ENCODE measurements at places on chromosomes 3 and 15.

DNA sequence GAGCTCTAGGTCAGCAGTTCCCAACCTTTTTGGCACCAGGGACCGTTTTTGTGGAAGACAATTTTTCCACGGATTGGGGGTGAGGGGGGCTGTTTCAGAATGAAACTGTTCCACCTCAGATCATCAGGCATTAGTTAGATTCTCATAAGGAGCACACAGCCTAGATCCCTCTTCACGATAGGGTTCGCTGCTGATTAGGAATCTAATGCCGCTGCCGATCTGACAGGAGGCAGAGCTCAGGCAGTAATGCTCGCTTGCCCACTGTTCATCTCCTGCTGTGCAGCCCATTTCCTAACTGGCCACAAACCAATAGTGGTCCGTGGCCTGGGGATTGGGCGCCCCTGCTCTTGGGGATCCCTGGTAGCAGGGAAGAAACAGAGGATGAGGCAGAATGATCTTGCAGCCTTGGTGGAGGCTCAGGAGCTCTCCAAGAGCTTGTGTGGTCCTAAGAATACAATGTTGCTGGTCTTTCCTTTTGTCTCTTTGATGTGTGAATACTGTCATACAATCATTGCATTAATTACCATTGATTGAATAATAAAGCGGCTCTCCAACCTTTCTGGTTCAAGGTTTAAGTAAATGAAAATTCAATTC lies 183.2 kb downstream of the FNDC3B start:
- no peak overlapping the region for H3K4me3 ChIP-seq
- H3K36me3 ChIP-seq = no peaks in the 10 kb centered on the region
- H3K27ac ChIP-seq = no peak overlapping the region
- DNase-seq = no peak
- peaks cover 5% of the 10 kb centered on the region for H3K4me1 ChIP-seq

DNA sequence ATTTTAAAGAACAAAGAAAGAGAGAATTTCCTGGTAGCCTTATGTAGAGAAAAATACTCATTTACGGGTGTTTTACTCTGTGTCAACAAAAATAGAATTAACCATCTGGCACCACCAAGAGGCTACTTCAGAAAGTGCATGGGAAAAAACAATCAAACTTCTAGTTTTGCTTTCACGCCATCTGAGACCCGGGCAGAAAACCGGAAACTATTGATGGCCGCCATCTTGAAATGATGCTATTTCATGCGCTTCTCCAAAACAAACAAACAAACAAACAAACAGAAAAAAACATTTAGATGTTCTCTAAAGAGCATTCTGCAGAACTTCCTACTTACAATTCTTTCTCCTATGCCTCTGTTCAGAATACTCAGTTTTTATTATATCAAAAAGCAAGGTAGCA lies 49.4 kb upstream of the SYNPR start:
- no peak for DNase-seq
- H3K36me3 ChIP-seq = no peaks in the 10 kb centered on the region
- no peak overlapping the region for H3K4me3 ChIP-seq
- H3K27me3 ChIP-seq = no peaks in the 10 kb centered on the region

GRCh38 chr3:15595955-15596354 lies 5.4 kb downstream of the HACL1 start:
- no peak overlapping the region for H3K4me3 ChIP-seq
- H3K27me3 ChIP-seq = no peaks in the 10 kb centered on the region
- H3K36me3 ChIP-seq = peaks cover 23% of the 10 kb centered on the region
- H3K4me1 ChIP-seq = peaks cover 18% of the 10 kb centered on the region
- H3K27ac ChIP-seq = no peak overlapping the region

DNA sequence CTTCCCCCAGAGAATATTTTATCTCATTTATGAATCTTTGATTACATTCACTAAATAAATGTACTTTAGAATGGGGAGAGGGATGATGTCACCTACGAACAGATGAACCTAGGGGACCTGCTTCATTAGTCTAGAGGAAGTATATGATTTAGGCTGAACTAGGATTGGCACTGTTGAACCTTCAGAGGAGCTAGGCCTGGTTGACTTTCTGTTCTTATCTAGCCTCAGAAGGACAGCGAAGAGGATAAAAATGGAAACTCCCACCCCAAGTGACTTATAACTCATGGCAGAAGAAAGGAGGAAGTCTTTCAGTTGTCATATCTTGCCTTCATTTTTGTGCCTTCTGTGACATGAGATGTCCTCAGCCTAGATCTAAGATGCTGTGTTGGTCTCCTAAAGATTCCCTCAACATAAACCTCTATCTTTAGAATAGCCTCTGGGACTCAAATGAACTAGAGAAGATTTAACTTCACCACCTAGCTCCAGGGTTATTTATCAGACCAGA lies 42.6 kb downstream of the POLG start:
- peaks cover 59% of the 10 kb centered on the region for H3K36me3 ChIP-seq
- no peak for DNase-seq
- H3K27me3 ChIP-seq = no peaks in the 10 kb centered on the region

DNA sequence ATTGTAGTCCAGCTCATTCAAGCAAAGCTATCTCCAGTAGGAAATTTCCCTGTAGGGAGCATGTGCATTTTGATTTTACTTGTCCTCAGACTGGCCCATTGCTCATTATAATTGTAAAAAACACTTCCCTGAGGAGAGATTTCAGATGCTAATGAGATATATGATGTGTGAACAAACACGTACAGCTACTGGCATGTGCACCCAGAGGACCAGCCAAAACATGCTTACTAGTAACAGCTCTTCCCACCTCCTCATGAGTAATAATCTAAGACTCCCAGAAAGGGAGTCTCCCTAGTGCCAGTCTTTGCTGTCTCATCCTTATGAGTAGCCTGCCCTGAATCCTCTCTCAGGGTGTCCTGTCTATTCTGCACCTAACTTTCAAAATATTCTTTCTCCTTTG lies 43.4 kb downstream of the FBXO22 start:
- peaks cover 36% of the 10 kb centered on the region for H3K27me3 ChIP-seq
- H3K27ac ChIP-seq = no peak overlapping the region
- H3K4me1 ChIP-seq = peaks cover 2% of the 10 kb centered on the region
- no peak for DNase-seq
- no peak overlapping the region for H3K4me3 ChIP-seq
- H3K36me3 ChIP-seq = no peaks in the 10 kb centered on the region

DNA sequence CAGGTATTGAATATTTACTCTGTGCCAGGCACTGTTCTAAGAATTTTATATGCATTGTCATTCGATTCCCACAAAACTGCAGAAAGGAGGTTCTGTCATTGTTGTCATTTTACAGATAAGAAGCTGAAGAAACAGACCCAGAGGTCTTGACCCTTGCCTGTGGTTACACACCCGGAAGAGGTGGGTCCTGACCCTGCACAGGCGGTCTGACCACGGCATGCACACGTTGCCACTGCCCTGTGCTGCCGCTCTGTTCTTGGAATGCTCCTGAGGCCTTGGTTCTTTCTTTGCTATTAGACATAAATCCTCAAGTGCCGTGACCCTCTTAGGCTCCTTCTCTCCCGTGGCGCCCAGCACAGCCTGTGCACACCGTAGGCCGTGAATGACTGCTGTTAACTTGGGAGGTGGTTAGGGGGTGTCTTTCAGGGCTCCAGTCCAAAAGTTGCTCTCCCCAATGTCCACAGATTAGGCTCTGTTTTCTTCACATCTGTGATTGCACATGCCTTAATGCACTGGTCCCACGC lies 74.1 kb upstream of the PLXNA1 start:
- no peak overlapping the region for H3K4me3 ChIP-seq
- H3K27ac ChIP-seq = no peak overlapping the region
- no peak for DNase-seq
- peaks cover 42% of the 10 kb centered on the region for H3K4me1 ChIP-seq
- H3K27me3 ChIP-seq = no peaks in the 10 kb centered on the region

GRCh38 chr3:156236556-156237260 lies 116.3 kb downstream of the KCNAB1 start:
- DNase-seq = no peak
- H3K27me3 ChIP-seq = peaks cover 9% of the 10 kb centered on the region
- no peak overlapping the region for H3K4me3 ChIP-seq
- no peaks in the 10 kb centered on the region for H3K36me3 ChIP-seq
- no peaks in the 10 kb centered on the region for H3K4me1 ChIP-seq

- H3K27ac ChIP-seq = no peak overlapping the region
- H3K27me3 ChIP-seq = no peaks in the 10 kb centered on the region
- no peak overlapping the region for H3K4me3 ChIP-seq
- DNase-seq = no peak
- peaks cover 42% of the 10 kb centered on the region for H3K4me1 ChIP-seq
Observed at GRCh38 chr3:172559020-172559419, 35.8 kb upstream of the TNFSF10 start.

GRCh38 chr15:59339252-59339672 lies 33.4 kb downstream of the MYO1E start:
- H3K36me3 ChIP-seq = peaks cover 20% of the 10 kb centered on the region
- no peak for DNase-seq
- H3K27ac ChIP-seq = no peak overlapping the region

DNA sequence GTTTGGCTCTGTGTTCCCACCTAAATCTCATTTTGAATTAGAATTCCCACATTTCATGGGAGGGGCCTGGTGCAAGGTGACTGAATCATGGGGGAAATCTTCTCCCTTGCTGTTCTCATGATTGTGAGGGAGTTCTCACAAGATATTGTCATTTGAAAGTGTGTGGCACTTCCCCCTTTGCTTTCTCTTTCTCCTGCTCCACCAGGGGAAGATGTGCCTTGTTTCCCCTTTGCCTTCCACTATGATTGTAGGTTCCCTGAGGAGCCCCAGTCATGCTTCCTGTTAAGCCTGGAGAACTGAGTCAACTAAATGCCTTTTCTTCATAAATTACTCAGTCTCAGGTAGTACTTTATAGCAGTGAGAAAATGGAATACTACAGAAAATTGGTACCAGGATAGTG lies 157.2 kb upstream of the TPRG1 start:
- no peak for DNase-seq
- peaks cover 21% of the 10 kb centered on the region for H3K4me1 ChIP-seq
- H3K27ac ChIP-seq = no peak overlapping the region
- peaks cover 13% of the 10 kb centered on the region for H3K27me3 ChIP-seq
- peaks cover 19% of the 10 kb centered on the region for H3K36me3 ChIP-seq

DNA sequence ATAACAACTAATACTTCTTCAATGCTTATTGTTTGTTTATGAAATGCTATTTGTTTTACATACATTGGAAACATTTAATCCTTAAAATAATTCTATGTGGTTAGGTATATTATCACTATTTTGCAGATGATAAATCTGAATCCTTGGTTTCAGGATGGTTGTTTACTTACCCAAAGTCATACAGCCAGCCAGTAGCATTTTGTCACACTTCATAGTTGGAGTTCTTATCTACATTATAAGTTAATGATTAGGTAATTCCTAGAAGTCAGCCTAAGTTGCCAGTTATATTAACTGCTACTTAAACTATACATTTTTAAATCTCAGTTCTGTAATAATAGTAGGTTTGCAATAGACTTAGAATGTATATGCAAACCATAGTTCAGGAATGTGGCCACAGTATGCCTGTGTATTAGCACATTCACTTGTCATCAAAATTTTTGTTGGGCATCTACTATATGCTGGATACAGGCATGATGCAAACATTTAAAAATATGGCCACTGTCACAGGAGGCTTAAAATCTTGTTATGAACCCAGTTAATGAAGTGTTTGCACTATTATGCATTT lies 187.9 kb downstream of the UBE2E2 start:
- no peaks in the 10 kb centered on the region for H3K36me3 ChIP-seq
- DNase-seq = no peak
- no peak overlapping the region for H3K27ac ChIP-seq
- H3K27me3 ChIP-seq = no peaks in the 10 kb centered on the region
- no peaks in the 10 kb centered on the region for H3K4me1 ChIP-seq
- H3K4me3 ChIP-seq = no peak overlapping the region

DNA sequence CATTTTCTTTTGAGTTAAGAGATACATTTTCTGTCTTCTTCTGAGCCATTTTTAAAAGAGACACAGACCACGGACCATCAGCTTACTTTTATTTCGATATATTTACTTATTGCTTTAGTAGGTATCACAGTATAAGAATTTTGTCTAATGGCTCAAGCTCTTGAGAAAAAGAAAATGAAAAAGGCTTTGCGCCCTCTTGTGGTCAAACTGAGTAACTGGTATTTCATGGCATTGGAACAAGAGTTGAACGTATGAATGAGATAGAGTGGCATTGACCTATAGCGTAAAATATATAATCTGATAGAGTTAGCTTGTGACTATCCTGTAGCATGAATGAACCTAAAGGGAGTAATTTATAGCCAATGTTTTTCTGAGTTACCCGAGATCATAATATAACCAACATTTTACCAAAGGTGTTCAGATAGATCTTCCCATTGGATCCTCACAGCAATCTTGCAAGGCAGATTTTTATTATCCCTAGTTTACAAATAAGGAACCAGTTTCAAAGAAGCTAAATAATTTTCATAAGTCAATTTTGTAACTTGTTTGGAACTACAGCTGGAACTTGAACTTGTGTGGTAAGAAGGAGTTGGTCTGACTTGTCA lies 154.6 kb downstream of the POLR2M start:
- H3K27me3 ChIP-seq = peaks cover 31% of the 10 kb centered on the region
- no peaks in the 10 kb centered on the region for H3K36me3 ChIP-seq
- no peak overlapping the region for H3K4me3 ChIP-seq
- peaks cover 7% of the 10 kb centered on the region for H3K4me1 ChIP-seq
- no peak overlapping the region for H3K27ac ChIP-seq
- peak; percentile 82 for DNase-seq

DNA sequence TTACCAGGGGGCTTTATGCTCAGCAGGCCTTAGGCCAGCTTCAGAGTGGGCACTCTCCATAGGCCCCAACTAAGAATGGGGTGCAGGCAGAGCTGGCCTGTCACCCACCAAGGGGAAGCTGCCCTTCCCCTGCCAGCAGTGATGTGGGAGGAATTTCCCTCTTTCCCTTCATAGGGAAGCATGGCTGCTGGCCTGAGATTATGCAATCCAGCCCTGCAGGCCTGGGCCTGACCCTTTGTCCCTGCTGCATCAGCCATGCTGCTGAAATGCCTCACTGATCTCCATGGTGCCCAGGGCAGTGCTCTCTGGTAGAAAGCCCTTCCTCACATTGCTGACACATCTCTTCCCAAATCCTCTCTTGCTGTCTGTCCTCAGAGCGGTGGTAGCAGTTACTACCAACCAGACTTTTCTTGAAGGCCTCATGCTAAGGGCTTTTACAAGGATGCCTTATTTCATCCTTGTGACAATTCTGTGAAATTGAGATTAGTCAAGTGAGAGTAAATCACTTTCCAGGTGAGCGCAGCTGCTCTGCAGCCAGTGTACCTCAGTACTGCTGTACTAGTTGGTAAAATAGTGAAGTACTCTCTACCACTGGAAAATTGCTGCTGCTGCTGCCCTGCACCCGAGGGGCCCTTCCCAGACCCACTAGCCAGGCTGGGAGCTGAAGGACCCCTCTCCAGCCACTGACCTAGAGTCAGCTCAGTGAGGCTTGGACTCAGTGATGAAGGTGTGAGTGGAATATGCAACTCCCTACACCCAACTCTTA lies 33.8 kb downstream of the MRAS start:
- peaks cover 2% of the 10 kb centered on the region for H3K4me1 ChIP-seq
- peaks cover 10% of the 10 kb centered on the region for H3K27me3 ChIP-seq
- H3K36me3 ChIP-seq = no peaks in the 10 kb centered on the region
- no peak overlapping the region for H3K4me3 ChIP-seq

- H3K4me3 ChIP-seq = no peak overlapping the region
- H3K27ac ChIP-seq = no peak overlapping the region
- no peaks in the 10 kb centered on the region for H3K4me1 ChIP-seq
- no peak for DNase-seq
- no peaks in the 10 kb centered on the region for H3K27me3 ChIP-seq
Observed at GRCh38 chr15:72616491-72617210, 37.8 kb upstream of the GOLGA6B start.

Data from activated CD4-positive, alpha-beta T cell treated with anti-CD3 and anti-CD28 coated beads, Interleukin-2, amount 10 ng/mL, durations not matched to agents 24 days and 14 days (primary cell).